ENCODE measurements at places on chromosomes 11 and 22.

DNA sequence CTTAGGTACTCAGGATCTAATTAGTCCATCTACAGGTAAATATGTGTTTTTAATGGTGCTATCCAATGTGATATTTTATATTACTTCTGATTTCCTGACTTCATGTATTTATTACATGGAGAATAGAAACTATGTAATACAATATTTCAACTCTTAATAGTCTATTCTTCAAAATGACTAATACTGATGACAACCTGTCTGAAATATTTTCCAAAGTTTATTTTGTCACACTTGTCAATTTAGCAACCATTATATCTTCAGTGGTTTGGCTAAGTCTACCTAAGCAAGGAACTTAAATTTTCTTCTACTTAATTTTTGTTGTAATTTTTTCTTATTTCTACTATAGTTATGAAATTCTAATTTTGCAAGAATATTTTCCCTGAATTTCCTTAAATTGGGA, 55.0 kb upstream of the CNTN5 start:
- DNase-seq = no peak

GRCh38 chr11:67584881-67585873, 1.6 kb downstream of the GSTP1 start:
- no peak for DNase-seq

GRCh38 chr11:8584082-8584481, 9.9 kb downstream of the STK33 start:
- DNase-seq = no peak

GRCh38 chr11:66885950-66886440, 29.1 kb downstream of the LRFN4 start:
- DNase-seq = no peak

GRCh38 chr22:50516068-50516467, 8.0 kb downstream of the NCAPH2 start:
- no peak for DNase-seq

- DNase-seq = no peak
Measured at GRCh38 chr11:96049426-96049825, 125.5 kb upstream of the MTMR2 start.

DNA sequence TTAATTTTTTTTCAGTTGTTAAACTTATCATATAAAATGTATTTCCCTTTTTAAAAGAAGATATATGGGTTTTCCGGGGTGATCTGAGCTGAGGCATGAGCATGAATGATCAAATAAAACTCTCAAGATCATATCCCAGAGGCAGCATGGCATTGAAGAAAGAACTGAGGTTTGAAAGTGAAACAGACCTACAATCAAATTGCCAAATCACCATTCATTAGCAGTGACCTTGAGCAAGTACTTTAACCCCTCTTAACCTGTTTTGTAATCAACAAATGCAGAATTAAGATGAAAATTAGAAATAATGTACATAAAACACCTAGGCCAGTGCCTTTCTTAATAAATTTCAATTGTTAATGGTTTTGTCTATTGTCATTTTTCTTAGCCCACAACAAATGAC, 116.0 kb downstream of the RBFOX2 start:
- no peak for DNase-seq

- no peak for DNase-seq
Measured at GRCh38 chr11:24093375-24093774, 403.5 kb upstream of the LUZP2 start.

- DNase-seq = no peak
Measured at GRCh38 chr22:49418341-49418894, 409.3 kb downstream of the BRD1 start.

DNA sequence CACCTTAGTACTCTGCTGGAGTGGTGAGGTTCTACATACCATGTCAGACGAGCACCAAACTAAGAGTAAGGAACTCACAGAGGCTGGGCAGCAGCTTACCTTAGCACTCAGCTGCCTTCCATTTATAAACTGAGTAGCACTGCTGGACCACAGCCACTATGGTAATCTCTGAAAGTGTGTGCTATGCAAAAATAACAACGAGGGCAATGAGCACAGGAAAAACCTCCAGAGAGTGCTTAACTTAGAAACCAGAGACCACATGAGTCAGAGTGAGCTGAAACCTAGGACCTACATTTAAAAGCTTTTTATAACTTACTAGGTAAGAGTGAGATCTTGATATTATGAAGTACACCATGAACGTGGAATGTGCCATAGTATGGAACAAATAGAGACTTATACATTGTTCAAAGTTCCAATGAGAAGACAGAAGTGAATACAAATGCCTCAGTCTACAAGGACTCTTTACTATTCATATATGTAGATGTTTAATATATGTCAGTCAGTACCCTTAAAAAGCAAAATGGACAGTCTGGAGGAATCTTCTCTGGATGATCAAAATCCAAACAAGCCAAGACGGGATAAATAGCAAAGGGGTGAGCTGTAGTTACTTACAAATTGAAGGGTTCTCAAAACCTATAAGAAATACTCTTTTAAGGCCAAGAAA, 17.2 kb upstream of the CD59 start:
- DNase-seq = no peak

DNA sequence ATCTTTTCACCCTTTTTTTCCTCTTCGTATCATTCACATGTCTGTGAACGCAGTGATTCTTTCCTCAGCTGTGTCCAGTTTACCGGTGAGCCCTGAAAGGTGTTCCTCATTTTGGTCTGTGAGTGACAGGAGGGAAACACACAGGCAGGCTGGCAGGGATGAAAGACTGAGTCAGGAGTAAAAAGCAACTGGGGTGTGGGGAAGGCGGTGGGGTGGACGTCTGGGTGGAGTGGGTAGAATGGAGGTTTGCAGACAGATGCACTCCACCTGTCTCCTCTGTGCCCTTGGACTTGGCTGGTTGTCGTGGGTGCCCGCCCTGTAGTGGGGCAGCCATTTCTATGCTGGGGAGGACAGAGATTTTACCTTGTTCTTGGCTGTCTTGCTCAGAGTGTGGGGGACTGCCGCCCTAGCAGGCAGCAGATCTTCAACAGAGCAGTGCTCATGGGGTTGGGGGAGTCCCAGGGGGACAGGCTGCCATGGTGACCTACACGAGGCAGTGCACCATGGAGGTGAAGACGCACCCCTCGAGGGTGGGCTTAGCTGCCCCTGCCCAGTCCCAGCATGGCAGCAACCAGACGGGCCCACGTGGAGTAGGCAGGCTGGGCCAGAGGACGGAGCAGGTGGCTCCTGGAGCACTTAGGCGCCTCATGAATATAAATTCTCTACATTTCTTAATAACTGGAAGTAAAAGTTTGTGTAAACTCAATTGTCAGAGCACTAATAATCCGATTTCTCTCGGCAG, 603.7 kb downstream of the TBC1D22A start:
- no peak for DNase-seq

DNA sequence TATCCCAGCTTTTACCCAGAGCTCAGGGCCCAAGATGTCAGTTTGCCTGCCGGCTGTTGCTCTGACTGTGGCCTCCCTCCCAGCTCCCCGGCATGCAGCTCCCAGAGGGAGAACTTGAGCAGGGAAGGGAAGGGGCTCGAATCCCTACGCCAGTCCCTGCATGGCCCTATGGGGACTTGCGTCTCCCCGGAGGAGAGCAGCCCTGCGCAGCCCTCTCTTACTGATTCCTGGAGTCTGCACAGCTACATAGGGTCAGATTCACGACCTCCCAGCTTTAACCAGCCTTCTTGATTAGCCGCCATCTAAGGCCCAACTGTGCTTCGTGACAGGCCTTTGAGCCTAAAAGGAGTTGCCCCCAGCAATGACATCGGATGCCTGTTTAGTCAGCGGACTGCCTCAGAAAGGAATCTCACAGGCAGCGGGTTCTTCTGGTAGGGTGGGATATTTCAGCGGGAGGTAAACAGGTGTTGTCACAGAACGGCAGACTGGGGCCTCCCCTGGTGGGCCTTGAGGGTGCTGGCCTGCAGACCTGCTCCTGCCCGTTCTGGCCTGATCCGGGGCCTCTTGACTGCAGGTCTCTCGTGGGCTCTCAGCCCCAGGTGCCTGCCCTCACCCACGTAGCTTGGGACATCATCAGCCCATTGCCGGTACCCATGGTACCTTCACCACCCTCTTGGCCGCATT, 43.8 kb upstream of the KCNQ1OT1 start:
- DNase-seq = no peak

DNA sequence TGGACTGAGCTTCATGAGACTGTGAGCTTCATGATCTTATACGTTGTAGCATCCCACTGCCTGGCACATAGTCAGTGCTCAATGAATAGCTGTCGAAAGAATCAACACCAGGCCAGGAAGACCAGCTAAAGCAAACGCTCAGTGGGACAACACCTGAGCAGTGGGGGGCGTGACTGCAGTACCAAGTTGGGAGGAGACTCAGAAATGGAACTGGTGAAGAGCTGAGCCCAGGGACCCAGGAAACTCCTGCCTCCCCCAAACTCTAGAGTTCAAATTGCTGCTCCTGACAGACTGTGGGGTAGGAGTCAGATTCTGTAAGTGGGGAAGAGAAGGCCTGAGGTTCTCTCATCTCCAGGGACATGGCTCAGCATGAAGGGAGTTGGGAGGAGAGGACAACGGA, 59.3 kb downstream of the MORC2 start:
- no peak for DNase-seq

DNA sequence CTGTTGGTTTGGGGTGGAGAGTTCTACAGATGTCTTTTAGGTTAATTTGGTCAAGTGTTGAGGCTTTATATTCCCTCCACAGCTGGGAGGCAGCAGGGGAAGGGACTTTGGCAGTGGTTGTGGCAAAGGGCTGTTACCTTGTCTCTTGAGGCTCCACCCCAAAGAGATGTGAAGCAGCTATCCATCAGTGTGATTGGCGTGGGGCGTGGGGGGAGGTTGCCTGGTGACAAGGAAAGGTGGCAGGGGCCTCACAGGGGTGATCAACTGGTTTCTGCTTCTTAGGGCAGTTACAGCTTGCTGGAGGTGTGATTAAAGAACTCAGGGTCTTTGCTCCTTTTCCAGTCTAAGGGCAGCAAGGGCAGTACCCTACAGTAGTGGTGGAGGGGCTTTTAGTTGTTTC, 59.3 kb downstream of the FANCF start:
- DNase-seq = no peak

DNA sequence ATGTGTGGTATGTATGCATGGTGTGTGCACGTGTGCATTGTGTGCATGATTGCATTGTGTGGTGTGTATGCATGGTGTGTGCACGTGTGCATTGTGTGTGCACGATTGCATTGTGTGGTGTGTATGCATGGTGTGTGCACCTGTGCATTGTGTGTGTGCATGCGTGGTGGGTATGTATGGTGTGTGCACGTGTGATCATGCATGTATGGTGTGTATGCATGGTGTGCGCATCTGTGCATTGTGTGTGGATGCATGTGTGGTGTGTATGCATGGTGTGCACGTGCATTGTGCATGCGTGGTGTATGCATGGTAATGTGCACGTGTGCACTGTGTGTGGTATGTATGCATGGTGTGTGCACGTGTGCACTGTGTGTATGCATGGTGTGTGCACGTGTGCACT, 16.8 kb downstream of the ALG12 start:
- DNase-seq = no peak

DNA sequence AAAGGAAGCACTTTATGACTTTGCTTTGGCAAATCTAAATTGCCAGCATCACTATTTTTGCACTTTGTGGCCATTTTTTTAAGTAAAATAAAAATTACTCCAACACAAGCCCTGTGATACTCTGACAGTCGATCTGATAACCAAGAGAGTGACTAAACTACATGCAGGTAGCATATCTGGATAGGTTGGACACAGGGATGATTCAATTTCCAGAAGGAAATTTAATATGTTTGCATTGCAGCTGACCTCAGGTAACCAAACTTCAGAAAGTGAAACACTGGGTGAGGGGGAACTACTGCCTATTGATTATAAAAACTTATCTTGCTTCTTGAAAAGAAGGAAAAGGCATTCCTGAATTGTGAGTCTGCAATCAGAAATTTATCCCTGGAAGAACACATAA, 13.9 kb downstream of the OR5B3 start:
- DNase-seq = no peak

DNA sequence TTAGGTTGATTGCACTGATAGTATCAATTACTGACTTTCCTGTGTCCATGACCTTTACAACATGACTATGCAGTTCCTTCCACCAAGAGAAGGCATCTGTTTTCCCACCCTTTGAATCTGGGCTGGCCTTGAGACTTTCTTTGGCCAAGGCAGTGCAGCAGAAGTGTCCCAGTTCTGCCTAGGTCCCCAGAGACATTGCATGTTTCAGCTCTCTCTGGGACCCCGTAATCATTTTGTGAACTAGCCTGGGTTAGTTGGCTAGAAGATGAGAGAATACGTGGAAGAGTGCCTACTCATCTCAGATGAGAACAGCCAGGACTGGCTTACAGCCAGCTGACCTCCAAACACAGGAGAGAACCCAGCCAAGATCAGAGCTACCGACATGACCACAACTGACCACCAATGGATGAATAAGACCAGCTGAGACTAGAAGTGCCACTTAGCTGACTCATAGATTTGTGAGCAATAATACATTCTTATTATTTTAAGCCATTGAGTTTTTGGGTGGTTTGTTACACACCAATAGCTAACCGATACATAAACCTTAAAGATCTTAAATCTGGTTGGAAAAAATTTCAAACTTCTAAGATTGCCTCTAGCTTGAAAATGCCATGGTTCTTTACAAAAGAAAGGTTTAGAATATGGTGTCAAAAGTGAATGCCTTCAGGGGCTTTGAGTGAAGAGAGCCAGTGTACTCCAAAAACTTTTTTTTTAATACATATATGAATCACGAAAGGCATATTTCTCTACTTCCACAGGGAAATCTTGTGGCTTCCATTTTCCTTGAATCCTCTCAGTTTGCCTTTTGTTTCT, 145.2 kb downstream of the FBXO7 start:
- DNase-seq = no peak

DNA sequence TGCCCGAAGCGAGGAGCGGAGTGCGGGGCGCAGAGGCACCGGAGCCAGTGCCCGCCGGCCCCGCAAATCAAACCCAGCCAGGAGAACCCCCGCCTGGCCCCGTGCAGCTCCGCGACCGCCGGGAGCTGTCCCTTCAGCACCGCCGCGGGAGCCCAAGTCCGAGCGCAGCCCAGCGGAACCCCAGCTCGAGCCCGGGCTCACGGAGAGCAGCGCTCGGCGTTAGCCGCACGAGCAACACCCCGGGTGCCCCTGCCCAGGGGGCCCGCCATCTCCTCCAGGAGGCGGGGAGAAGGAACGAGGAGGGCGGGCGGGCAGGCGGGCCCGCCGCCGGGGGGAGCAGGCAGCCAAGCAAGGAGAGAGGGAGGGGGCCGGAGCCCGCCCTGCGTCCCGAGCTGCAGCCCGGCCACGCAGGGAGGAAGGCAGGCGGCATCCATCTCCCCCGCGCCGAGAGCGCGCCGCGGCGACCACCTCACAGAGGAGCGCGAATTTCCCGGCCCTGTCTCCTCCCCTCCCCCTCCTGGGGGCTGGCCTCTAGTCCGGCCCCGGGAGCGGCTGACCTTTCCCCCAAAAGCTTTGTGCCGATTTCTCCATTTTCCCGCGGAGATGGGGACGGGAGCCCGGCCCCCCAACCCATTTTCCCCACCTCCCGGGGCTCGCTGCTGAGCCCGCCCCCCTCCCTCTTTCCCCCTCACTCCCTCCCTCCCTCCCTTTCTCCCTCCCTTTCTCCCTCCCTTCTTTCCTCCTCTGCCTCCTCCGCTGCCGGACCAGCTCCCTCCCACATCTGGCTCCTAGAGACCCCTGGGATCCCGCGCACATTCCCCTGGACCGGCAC, 621 bp downstream of the KCNC1 start:
- DNase-seq = no peak

GRCh38 chr22:39336411-39336810, 13.4 kb upstream of the SYNGR1 start:
- no peak for DNase-seq
